ENCODE measurements at places on chromosomes 12 and 14.

DNA sequence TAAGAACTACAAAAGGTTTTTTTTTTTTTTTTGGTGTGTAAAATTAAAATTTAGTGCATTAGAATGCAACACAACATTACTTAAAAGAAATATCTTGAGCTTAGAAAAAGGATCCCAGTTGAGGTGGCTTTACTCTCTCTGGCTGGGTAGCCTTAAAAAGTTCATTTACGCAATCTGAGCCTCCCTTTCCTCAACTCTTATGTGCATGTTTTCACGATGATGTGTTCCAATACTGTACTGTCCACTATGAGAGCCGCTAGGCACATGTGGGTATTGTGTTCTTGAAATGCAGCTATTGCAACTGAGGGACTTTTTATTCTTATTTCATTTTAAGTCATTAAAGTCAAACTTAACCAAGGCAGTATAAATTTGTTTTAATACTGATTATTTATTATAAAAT is 460.9 kb upstream of the SYT1 start:
- DNase-seq, result peak; percentile 93

DNA sequence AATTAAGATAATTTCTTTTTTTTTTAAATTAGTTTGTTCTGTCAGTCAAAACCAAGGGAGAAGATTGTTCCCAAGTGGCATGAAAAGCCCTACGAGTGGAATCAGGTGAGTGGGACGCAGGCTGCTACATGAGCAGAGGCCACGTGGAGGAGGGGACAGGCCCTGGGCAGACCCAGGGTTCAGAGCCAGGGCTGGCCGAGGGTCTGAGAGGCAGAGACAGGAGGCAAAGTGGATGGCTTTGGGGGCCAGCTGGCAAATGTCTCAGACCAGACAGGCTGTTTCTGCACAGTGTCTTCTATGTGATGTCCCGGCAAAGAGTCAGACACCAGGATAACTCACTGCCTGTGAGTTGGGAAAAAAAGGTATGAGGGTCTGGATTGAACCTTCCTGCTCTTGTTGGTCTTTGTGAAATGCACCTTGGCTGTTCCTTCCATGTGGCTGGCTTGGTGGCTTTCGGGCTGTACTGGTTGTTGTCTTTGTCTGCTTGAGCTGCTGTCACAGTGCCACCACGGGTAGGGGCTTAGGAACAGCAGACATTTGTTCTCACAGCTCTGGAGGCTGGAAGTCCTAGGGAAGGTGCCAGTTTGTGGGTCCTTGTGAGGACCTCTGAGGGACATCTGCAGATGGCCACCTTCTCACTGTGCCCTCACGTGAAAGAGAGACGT is 35.8 kb upstream of the ASPG start:
- no peak for DNase-seq

GRCh38 chr12:53989227-53990113 is 4.5 kb downstream of the HOXC10 start:
- DNase-seq, result peak; percentile 44

- DNase-seq, result no peak
Measured at GRCh38 chr12:2677142-2677880, 117.5 kb upstream of the FKBP4 start.

GRCh38 chr12:88150063-88150462 is 8.0 kb downstream of the TMTC3 start:
- no peak for DNase-seq

DNA sequence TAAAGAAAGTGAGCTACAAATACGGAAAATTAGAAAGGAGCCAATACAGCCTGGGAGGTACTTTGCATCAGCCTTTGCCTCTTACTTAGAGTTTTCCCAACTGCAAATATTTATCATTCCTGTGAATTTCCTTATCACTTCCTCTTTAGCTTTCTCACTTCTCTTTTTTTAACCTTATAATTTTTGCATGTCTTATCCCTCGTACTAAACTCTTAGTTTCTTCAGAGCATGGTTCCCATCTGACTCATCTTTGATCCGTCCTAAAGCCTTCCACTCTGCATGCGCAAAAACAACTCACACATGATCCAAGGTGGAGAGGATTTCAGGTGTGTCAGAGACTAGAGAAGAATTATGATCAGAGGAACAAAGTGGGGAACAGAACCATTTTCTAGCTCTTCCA is 9.6 kb upstream of the SNAPC1 start:
- DNase-seq, result no peak

DNA sequence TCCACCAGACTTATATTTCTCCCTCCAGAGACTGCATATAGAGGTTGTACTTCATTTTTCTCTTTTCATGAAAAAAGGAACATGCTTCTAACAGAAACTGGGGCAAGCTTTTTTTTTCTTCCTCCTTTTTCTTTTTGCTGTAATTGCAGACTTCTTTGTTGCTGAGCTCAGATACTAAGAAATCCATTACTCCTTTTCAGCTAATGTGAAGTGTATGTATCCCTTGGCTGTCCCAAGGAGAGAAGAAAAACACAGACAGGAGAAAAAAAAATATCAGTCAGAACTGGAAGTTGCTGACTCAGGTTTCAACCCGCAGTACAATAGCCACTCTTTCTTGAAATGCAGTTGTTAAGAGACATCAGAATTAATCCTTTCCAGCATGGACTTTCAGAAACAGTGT is 1248.4 kb downstream of the LRFN5 start:
- DNase-seq, result no peak

DNA sequence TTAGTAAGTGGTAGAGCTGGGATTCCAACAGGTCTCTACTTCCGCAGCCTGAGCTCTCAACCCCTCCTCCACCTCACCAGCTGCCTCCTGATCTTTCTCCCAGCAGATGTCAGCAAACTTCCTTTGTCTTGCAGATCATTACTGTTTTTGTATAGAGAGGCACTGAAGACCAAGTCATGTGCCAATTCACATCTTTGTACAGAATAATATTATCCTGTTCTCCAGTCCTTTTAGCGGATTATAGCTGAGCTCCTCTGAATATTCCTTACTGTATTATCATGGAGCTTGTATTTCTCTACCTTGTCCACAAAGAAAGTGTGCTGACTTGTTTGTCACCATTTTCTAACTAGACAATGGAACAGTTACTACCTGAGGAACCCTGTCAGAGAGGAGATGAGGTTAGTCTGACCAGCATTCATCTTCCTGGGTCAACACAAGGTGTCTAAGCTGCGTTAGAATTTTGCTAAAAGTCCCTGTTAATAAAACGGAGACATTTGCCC is 142.3 kb upstream of the ARHGAP5 start:
- DNase-seq, result peak; percentile 77

- peak; percentile 92 for DNase-seq
Measured at GRCh38 chr14:91149462-91149861, 35.6 kb downstream of the DGLUCY start.

DNA sequence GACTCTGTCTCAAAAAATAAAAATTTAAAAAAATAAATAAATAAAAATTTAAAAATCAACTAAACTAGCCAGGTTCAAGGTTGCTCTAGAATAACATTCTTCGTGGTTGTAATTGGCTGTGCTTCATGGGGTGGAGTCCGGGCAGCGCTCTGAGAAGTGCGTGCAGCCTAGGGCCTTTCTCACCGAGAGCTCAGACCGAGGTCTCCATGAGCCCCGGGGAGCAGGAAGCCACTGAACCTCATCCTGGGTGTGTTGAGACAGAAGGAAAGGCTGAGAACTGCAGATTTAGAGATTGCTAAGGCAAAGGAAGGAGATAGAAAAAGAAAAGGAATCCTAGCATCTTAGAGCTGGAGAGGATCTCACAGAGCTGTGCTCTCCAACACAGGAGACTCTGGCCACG is 14.7 kb downstream of the P2RX4 start:
- no peak for DNase-seq

DNA sequence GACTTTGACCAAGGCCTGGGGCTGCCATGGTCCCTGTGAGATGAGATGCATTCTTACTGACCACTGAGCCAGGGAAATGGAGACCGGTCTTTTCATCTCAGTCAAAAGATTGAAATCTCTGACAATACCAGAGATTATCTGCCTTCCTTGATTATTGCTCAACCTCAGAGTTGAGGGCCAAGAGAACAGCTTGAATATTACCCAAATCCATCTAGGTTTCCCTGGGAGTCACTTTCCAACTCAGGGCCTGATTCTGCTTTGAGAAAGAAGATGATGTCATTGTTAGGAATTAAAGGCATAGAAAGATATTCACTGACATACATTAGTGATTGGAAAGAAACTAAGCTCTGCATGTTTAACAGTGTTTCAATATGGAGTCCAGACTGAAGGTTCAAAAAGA is 515.9 kb upstream of the TBX3 start:
- DNase-seq, result no peak

DNA sequence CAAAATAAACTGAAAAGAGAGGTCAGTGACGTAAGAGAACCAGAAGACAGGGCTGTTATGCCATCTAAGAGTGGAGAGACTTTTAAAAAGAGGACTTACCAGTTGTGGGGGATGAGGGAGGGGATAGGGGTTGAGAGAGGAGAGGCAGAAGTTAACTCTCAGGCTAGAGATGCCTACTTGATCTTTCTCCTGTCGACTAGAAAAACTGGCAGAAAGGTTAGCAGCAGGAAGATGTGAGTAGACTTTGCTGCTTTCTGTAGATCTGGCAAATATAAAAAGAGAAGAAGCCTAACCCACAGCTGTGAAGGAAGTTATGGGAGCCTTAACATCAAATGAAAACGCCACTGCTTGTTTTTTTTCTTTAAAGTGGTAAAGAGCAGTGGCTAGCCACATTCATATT is 10.7 kb downstream of the CREBL2 start:
- DNase-seq, result no peak

GRCh38 chr14:53037016-53037415 is 86.2 kb upstream of the FERMT2 start:
- no peak for DNase-seq

GRCh38 chr12:75742048-75742447 is 230.6 kb upstream of the KRR1 start:
- DNase-seq, result no peak

- peak; percentile 100 for DNase-seq
Measured at GRCh38 chr12:32296567-32296966, 102.8 kb upstream of the FGD4 start.

GRCh38 chr14:67270145-67270753 is 29.0 kb downstream of the PALS1 start:
- DNase-seq, result no peak

DNA sequence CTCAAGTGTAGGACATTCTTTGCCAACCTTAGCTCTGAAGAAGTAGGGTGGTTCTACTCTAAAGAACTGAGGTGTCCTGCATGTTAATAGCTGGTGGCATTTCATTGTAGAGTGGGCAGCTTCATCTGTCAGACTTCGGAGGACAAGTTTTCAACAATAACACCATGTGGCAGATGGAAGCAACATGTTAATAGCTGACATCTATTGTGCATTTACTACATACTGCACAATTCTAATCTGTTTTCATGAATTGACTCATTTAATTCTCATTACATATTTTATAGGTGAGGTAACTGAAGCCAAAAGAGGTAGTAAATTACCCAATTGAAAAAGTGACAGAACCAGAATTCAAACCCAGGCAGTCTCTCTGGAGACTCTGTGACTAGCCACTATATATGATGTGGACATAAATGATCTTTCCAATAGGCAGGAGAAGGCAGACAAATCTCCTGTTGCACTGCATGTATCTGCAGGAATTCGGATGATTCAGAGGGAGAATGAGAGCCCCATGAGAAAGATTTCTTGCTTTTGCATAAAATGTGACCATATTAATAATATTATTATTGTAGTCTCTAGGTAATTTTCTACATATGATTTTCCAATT is 137.2 kb upstream of the E2F7 start:
- DNase-seq, result no peak

DNA sequence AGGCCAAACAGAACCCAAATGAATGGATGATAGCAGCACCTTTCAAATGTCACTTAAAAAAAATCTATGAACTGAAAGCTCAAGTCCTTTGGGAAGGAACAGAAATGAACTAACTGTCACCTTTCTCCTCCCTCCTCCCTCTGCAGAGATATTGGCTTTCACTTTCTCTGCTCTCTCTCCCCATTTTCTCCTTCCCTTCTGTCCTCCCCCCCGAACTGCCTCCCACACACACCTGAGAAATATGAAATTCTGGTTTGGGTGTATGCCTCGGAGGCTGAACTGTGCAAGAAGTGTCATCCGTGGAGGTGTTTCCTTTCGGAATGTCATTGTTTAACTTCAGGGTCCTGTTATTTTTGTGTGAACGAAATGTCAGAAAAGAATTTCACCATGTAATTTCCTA is 87.8 kb downstream of the NEDD1 start:
- no peak for DNase-seq

- no peak for DNase-seq
Measured at GRCh38 chr14:99789581-99789980, 3.6 kb upstream of the EML1 start.

GRCh38 chr14:38217553-38217952 is 9.8 kb downstream of the SSTR1 start:
- DNase-seq, result no peak

DNA sequence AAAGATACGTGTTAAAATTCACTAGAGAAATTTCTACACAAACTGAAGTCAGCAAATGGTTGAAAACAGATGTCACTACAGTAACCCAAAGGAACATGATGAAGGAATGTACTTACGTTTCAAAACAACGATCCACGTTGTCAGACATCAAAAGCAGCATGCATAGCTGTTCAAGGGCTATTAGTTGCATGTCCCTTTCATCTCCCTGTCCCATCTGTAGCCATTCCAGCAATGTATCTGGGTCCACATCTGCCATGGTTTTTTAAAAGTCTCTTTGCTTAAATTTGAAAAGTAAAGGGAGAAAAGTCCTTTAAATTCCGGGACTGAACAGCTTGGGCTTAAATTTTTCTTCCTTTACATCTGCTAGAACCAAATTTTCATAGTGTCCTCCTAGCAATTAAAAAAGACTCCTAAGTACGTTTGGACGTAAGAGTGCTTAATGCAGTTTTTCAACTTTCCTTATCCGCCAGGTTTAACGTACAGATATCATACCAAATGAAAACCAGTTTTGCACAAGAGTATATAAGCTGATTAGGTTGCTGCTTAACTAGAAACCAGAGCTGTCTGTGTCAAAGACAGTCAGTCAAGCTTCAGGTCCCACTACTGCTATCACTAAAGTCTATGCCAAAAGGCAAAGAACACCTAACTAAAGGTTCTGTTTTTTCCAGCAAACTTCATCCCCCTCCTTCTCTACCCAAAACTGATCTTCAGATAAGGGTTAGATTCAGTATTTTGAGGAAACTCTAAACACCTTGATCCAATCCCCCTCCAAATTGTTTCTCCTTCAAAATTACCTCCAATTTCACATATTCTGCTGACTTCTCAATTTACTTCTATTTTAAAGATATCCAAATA is 1.7 kb downstream of the HECTD1 start:
- peak; percentile 26 for DNase-seq

GRCh38 chr14:76917158-76917596 is 91.0 kb downstream of the LRRC74A start:
- DNase-seq, result peak; percentile 85

DNA sequence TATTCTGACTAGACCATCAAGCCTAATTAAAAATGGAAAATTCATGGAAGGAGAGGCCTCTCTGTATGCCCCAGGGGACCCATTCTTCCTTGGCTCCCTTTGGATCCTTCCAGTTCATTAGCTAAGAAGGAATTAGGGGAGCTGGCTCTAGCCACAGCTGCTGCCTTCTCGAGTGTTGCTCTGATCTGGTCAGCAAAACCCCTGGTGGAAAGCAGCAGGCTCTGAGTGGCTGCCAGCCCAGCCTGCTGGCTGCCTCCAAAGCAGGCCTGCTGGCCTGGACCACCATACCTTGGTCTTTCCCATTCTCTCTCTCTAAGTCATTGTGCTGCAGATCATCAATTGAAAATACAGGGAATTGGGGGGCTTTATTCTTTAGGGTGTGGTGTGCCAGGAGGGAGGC is 29.0 kb upstream of the AKAP6 start:
- no peak for DNase-seq
